ENCODE measurements at places on chromosomes 13 and 19.

GRCh38 chr13:33109271-33109697 lies 93.1 kb downstream of the KL start:
- DNase-seq: no peak

DNA sequence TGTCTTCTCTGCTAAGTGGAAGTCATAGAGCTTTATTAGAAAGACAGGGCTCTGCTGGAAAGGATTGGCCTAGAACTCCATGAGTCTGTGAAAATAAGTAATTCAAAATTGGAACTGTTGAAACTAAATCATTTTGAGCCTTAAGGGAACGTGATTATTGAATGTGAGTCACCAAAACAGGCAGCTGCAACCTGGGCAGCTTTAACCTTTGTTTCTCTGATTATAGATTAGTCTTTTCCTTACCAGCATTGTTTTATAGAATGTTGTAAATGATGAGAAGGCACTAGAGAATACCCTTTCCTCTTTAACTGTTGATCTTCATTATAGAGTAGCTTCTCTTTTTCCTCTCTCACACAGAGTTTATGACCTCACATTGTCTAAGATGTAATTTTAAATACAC lies 638.8 kb upstream of the SLITRK6 start:
- no peak for DNase-seq

GRCh38 chr19:41330481-41330880 lies 20.5 kb downstream of the CCDC97 start:
- DNase-seq: no peak

GRCh38 chr19:42288881-42289555 lies 12.9 kb upstream of the PRR19 start:
- DNase-seq: no peak
